IMR-90 (cell line): ENCODE measurements at places on chromosomes 1 and 21.

DNA sequence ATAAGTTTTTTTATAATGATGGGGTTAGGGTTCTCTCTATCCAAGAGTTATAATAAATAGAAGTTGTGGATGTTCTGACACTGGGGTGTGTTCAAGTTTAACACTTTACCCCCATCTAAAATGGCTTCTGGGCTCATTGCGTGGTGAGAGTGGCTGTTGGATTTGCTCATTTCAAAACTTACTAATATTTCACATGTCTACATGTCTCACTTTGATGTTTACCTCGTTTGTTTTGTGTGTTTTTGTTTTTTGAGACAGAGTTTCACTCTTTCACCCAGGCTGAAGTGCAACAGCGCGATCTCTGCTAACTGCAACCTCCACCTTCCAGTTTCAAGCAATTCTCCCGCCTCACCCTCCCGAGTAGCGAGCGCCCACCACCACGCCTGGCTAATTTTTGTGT is 3.7 kb downstream of the RRP1B start:
- H3K4me3 ChIP-seq: no peak overlapping the region
- no peaks in the 10 kb centered on the region for H3K27me3 ChIP-seq
- H3K36me3 ChIP-seq: peaks cover 12% of the 10 kb centered on the region
- H3K27ac ChIP-seq: no peak overlapping the region
- H3K4me1 ChIP-seq: 0 out of 2 replicates have a peak, but pooled peaks cover 2% of the 10 kb centered on the region
- DNase-seq: no peak

GRCh38 chr1:96513136-96513535 is 208.4 kb upstream of the PTBP2 start:
- no peaks in the 10 kb centered on the region for H3K36me3 ChIP-seq
- H3K4me1 ChIP-seq: no peaks in the 10 kb centered on the region
- no peak for DNase-seq
- no peaks in the 10 kb centered on the region for H3K27me3 ChIP-seq
- no peak overlapping the region for H3K27ac ChIP-seq

DNA sequence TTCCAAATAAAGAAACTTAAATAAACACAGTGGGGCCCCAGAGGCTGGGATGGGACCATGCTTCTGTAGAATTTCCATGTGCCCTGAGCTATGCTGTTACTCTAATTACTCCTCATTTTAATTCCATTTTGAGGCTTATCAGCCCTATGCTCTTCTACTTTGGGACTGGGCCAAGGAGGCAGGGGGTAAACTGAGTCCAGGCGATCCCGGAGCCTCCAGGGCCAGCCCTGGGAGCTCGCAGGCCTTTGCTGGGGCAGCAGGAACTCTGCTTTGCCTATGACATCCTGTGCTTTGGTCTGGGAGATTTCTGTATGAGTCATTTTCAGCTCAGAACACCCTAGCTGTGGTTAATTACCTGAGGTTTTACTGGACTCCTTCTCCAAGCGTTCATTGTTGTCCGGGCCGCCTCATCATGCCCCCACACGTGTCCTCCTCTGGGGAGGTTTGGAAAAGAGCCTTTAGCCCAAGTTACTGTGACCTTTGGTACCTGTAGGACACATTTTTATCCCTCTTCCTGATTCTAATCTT is 95.7 kb downstream of the RHOU start:
- peaks cover 22% of the 10 kb centered on the region for H3K27me3 ChIP-seq
- no peaks in the 10 kb centered on the region for H3K36me3 ChIP-seq
- DNase-seq: peak; percentile 65
- H3K4me3 ChIP-seq: no peak overlapping the region

DNA sequence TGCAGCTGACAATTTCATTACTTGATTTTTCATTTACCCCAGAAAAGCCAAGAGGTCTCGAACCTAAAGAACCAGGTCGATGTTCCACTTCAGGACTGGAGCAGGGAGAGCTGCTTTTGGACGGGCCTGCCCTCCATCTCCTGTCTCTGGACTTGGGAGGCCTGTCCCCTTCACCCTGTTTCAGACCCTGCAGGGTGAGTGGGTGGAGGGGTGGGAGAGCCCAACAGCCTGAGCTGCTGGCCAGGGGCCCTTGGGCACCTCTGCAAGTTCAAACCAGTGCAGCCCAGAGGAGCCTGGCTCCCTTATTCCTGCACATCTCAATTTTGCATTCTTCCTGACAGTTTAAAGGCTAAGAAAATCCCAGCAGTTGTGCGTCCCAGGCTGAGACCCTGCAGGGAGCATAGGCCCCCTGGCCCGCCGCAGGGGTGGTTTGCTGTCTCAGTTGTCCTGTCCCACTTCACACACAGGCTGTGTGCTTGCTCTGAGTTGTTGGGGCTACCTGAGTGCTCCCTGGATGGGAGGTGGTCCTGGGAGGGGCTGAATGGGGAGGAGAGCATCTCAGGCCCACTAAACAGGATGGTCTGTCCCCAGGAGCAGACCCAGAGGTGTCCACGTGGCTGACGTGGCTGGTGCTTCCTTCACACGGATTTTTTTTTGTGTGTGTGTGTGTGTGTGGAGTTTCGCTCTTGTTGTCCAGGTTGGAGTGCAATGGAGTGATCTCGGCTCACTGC is 443.7 kb downstream of the PTPRU start:
- no peaks in the 10 kb centered on the region for H3K36me3 ChIP-seq
- H3K27me3 ChIP-seq: no peaks in the 10 kb centered on the region
- no peak overlapping the region for H3K27ac ChIP-seq
- H3K4me1 ChIP-seq: peaks cover 4% of the 10 kb centered on the region; the same call in 1 of the 2 replicates

GRCh38 chr1:234372011-234372757 is 1.1 kb upstream of the COA6 start:
- DNase-seq: no peak
- H3K4me1 ChIP-seq: no peaks in the 10 kb centered on the region
- H3K27me3 ChIP-seq: no peaks in the 10 kb centered on the region
- peak overlapping the region; percentile 64 for H3K4me3 ChIP-seq

- no peaks in the 10 kb centered on the region for H3K27me3 ChIP-seq
- H3K4me3 ChIP-seq: no peak overlapping the region
- DNase-seq: peak; percentile 2
- H3K36me3 ChIP-seq: no peaks in the 10 kb centered on the region
These were observed 28.4 kb downstream of the RNF2 start for GRCh38 chr1:185073725-185074124.

GRCh38 chr1:244412176-244412575 is 39.5 kb downstream of the ADSS2 start:
- H3K27ac ChIP-seq: no peak overlapping the region
- H3K27me3 ChIP-seq: no peaks in the 10 kb centered on the region
- peaks cover 29% of the 10 kb centered on the region for H3K36me3 ChIP-seq
- no peak for DNase-seq

DNA sequence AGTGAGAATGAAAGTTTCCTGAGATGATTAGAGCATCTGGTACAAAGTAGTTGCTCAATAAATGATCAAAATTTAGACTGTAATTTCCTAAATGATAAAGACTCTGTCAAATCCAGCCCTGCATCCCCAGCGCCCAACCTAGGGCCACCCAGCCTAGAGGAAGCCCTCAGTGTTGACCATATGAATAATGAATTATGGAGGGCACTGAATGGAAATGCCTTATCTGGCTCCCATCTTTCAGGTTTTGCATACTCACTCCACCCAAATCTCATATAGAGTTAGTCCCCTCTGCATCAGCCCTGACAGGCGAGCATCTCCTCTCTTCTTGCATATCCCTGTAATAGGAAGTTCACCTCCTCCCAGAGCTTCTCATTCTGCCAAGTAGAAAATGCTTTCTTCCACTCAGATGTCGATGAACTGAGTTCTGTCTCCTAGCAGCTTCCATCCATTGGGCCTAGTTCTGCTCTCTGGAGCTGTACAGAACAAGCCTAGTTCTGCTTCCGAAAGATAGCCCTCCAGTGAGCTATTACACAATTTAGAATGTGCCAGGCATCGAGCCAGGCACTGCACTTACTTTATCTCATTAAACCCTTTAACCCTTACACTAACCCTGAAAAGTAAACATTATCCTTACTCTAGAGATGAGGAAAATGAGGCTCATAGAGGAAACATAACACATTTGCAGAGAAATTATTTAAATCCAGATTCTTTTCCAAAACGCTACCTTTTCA is 20.9 kb downstream of the COA7 start:
- H3K4me1 ChIP-seq: peaks cover 9% of the 10 kb centered on the region
- H3K27me3 ChIP-seq: no peaks in the 10 kb centered on the region
- no peak overlapping the region for H3K27ac ChIP-seq
- peak; percentile 19 for DNase-seq

GRCh38 chr1:84722794-84723193 is 32.5 kb upstream of the SSX2IP start:
- no peak overlapping the region for H3K4me3 ChIP-seq
- H3K27me3 ChIP-seq: no peaks in the 10 kb centered on the region
- H3K36me3 ChIP-seq: no peaks in the 10 kb centered on the region
- H3K27ac ChIP-seq: no peak overlapping the region
- H3K4me1 ChIP-seq: peaks cover 19% of the 10 kb centered on the region

GRCh38 chr1:240474133-240474614 is 137.8 kb downstream of the GREM2 start:
- H3K27me3 ChIP-seq: no peaks in the 10 kb centered on the region
- H3K4me3 ChIP-seq: no peak overlapping the region
- peaks cover 6% of the 10 kb centered on the region for H3K36me3 ChIP-seq
- DNase-seq: peak; percentile 87
- no peak overlapping the region for H3K27ac ChIP-seq

- H3K4me1 ChIP-seq: no peaks in the 10 kb centered on the region
- no peak overlapping the region for H3K27ac ChIP-seq
- no peaks in the 10 kb centered on the region for H3K36me3 ChIP-seq
- no peaks in the 10 kb centered on the region for H3K27me3 ChIP-seq
These were observed 167.2 kb downstream of the TRABD2B start for GRCh38 chr1:47830021-47830420.

GRCh38 chr21:37700641-37701202 is 215.5 kb downstream of the KCNJ6 start:
- no peaks in the 10 kb centered on the region for H3K4me1 ChIP-seq
- H3K27me3 ChIP-seq: peaks cover 22% of the 10 kb centered on the region
- peak; percentile 84 for DNase-seq
- no peak overlapping the region for H3K4me3 ChIP-seq
- H3K36me3 ChIP-seq: no peaks in the 10 kb centered on the region

GRCh38 chr1:165439330-165439729 is 5.6 kb downstream of the RXRG start:
- no peak overlapping the region for H3K27ac ChIP-seq
- DNase-seq: no peak
- H3K27me3 ChIP-seq: peaks cover 8% of the 10 kb centered on the region
- no peaks in the 10 kb centered on the region for H3K36me3 ChIP-seq
- H3K4me3 ChIP-seq: no peak overlapping the region

GRCh38 chr1:143720087-143721023 is 251.4 kb downstream of the FAM72C start:
- peak; percentile 11 for DNase-seq
- no peak overlapping the region for H3K27ac ChIP-seq
- H3K36me3 ChIP-seq: no peaks in the 10 kb centered on the region
- H3K27me3 ChIP-seq: peaks cover 9% of the 10 kb centered on the region
- no peaks in the 10 kb centered on the region for H3K4me1 ChIP-seq

DNA sequence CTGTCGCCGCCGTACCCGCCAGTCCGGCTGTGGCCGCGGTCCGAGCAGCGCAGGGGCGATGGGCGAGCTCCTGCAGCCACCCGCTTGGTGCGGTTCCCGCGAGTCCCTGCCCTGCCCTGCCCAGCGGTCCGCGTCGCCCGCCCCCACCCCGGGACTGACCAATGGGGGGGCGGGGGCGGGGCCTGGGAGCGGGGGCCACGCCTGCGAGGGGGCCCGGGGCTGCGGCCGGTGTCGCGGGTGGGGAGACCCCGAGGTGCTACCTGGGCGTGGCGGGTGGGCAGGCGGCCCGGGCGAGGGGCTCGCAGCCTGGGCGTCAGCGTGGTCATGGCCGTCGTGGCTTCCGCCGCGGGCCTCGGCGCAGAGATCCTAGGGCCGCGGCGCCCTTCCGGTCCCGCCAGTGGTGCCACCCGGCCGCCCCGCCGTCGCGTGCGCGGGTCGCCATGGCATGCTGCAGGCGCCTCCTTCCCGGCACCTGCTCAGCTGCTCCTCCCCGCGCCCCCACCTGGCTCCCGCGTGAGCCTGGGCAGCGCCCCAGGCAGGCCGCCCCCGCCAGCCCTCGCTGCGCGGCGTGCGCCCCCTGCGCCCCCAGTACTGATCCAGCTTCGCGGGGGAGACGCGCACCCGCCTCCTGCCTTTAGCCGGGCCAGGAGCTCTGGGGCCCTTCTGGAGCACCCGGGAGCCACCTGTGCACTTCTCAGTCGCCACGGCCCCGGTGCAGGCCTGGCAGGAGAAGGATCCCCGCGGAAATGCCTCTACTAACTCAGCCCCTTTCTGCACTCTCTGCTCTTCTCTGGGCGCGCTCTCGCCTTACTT is at the start of gene BMP8B:
Gene BMP8B, minus strand, starts transcription at position 108 of the 813 bp plus-strand sequence. CDS start 380 bp downstream, outside the sequence.
- no peak within 1 kb of the TSS for H3K27ac ChIP-seq
- H3K4me1 ChIP-seq: peaks cover 1% of the 10 kb centered on the region; the same call in 1 of the 2 replicates
- peaks cover 57% of the 10 kb centered on the region for H3K27me3 ChIP-seq
- no peaks in the 10 kb centered on the region for H3K36me3 ChIP-seq

GRCh38 chr1:37434292-37435225 is 39.8 kb upstream of the ZC3H12A start:
- peaks cover 22% of the 10 kb centered on the region; the same call in 1 of the 2 replicates for H3K27me3 ChIP-seq
- no peak overlapping the region for H3K27ac ChIP-seq
- H3K4me3 ChIP-seq: no peak overlapping the region
- DNase-seq: peak; percentile 21
- no peaks in the 10 kb centered on the region for H3K4me1 ChIP-seq
- no peaks in the 10 kb centered on the region for H3K36me3 ChIP-seq

- H3K4me3 ChIP-seq: no peak overlapping the region
- DNase-seq: no peak
- H3K4me1 ChIP-seq: no peaks in the 10 kb centered on the region
- no peaks in the 10 kb centered on the region for H3K27me3 ChIP-seq
- H3K36me3 ChIP-seq: no peaks in the 10 kb centered on the region
These were observed 76.1 kb upstream of the KIAA0040 start for GRCh38 chr1:175268720-175269119.

GRCh38 chr1:24416666-24417391 is 1.2 kb downstream of the NIPAL3 start:
- H3K27me3 ChIP-seq: no peaks in the 10 kb centered on the region
- peak overlapping the region; percentile 69 for H3K4me3 ChIP-seq
- peaks cover 8% of the 10 kb centered on the region; the same call in 1 of the 2 replicates for H3K36me3 ChIP-seq
- H3K27ac ChIP-seq: peak overlapping the region; percentile 72

GRCh38 chr1:218464871-218465270 is 119.7 kb downstream of the TGFB2 start:
- H3K4me3 ChIP-seq: no peak overlapping the region
- H3K36me3 ChIP-seq: no peaks in the 10 kb centered on the region
- H3K4me1 ChIP-seq: peaks cover 17% of the 10 kb centered on the region
- peak; percentile 28 for DNase-seq
- no peaks in the 10 kb centered on the region for H3K27me3 ChIP-seq

- H3K4me3 ChIP-seq: no peak overlapping the region
- peaks cover 5% of the 10 kb centered on the region; the same call in 1 of the 2 replicates for H3K4me1 ChIP-seq
These were observed 26.4 kb downstream of the SHISAL2A start for GRCh38 chr1:52659356-52659755.

DNA sequence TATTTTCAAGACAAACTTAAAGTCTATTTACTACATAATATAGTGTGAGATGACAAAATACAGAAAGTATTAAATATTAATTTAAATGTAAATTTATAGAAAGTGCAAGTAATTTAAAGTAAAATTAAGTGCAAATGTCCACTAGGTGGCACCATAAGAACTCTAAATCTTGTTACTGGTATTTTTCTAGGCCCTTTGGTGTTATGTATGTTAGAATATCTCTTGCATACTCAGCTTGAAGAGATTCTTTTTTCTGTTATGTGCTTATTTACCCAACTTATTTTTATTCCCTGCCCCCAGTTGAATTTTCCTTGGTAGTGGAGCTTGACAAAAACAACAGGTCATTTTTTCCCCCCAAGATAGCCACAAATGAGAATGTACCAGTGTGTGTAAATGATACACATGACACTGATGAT is 71.5 kb downstream of the RPS6KC1 start:
- peaks cover 10% of the 10 kb centered on the region for H3K4me1 ChIP-seq
- H3K36me3 ChIP-seq: peaks cover 1% of the 10 kb centered on the region; the same call in 1 of the 2 replicates
- H3K27ac ChIP-seq: no peak overlapping the region
- H3K4me3 ChIP-seq: no peak overlapping the region
- H3K27me3 ChIP-seq: no peaks in the 10 kb centered on the region
